GM04503 (cell line): ENCODE measurements at places on chromosomes 12 and 14.

DNA sequence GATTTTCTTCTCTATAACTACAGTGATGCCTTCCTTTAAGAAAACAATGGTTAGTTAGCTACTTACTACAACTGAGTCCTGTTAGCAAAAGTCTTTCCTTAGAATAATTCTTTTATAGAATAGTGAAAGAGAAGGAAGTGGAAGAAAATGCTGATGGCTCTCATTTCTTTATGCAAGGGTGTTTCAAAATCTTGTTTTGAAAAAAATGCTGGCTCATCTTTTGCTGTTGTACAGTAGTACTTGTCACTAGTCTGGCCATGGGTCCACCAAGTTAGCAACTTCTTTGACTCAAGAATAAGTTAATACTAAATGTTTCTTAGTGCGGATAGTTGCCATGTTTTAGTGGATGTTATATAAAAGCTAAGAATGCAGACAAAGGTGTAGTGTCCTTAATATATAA is 225.4 kb downstream of the PTPRO start:
- DNase-seq = no peak

DNA sequence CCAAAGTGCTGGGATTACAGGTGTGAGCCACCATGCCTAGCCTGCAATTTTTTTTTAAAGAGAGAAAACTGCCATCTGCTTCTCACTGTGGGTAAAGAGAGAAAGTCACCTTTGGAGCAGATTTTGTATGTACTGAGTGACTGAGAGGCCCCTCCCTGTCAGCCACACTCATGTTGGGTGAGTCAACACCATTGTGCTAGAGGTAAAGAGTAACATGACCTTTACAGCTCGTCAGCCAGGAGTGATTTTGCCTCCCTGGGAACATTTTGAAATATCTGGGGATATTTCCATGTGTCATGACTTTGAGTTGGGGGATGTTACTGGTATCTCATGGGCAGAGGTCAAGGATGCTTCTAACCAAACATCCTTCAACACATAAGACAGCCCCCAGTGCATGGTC is 115.2 kb downstream of the KSR2 start:
- no peak for DNase-seq

- DNase-seq = no peak
Observed at GRCh38 chr12:19223018-19223417, 93.5 kb downstream of the PLEKHA5 start.

GRCh38 chr12:26680727-26681455 is 152.1 kb downstream of the ITPR2 start:
- DNase-seq = no peak

GRCh38 chr14:50677527-50678063 is 9.5 kb upstream of the SAV1 start:
- DNase-seq = peak; percentile 42
